ENCODE measurements at places on chromosomes 6 and 20.
A peak's percentile ranks its signal among the peaks of the same experiment; 100 is the strongest.

DNA sequence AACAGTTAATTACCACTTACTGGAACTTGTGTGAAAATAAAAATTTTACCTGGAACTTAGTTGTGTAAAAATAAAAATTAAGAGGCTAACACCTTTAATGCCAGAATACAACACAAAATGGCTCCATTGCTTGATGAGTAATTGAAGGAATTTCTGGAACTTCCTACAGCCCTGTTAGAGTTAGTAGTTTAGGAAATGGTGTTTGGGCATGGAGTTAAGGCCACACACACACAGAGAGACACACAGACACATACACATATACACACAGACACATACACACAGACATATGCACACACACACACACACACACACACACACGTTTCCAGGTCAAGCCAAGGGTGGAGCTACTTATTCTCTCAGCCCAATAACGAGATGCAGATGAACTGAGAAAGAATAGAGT, 20.6 kb upstream of the CST3 start:
- DNase-seq = no peak

GRCh38 chr20:17295151-17295726, 68.4 kb downstream of the PCSK2 start:
- no peak for DNase-seq

DNA sequence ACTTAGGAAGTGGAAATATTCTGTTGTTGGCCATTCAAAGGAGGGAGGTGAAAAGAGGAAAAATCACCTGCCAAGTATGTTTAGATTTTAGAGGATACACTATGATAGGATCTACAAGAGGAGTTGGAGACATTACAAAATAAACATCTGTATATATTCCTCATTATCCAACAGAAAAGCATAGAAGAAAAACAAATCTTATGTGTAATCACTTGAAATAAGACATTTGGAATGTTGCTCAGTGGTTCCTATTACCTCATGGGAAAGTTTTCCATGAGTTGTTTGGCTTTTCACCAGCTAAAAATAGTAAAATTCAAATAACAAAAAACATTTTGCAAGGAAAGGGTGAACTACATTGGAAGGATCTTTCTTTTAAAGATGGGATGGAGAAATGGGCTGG, 76.7 kb upstream of the CARMIL1 start:
- DNase-seq = no peak

DNA sequence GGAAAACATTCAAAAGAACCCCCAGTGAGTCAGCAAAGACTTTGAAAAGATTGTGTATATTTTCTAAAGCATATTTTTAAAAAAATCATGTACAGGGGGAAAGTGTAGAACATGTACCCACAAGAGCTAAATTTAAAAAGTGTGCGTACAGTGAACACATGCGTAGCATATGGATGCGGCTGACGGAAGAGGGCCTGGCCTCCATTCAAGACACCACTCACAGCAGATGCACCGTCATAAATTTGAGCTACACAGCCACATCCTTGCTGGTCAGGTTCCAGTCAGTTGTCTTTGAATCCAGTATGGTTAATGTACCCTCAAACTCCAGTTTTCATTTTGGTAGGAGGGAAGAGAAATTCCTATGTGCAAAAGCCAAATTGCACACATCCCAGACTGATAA, 54.3 kb upstream of the SPACA1 start:
- no peak for DNase-seq

- peak; percentile 75 for DNase-seq
Measured at GRCh38 chr6:17987697-17988421, 424 bp upstream of the KIF13A start.

- DNase-seq = no peak
Measured at GRCh38 chr20:63697357-63697867, 960 bp downstream of the TNFRSF6B start.

- DNase-seq = no peak
Measured at GRCh38 chr6:149332602-149333265, 15.2 kb downstream of the TAB2 start.

- DNase-seq = no peak
Measured at GRCh38 chr20:9353916-9354276, 160.5 kb upstream of the LAMP5 start.

GRCh38 chr6:134240665-134241431, 77.1 kb downstream of the SGK1 start:
- DNase-seq = no peak

- DNase-seq = no peak
Measured at GRCh38 chr6:25537349-25538018, 114.5 kb upstream of the SCGN start.

DNA sequence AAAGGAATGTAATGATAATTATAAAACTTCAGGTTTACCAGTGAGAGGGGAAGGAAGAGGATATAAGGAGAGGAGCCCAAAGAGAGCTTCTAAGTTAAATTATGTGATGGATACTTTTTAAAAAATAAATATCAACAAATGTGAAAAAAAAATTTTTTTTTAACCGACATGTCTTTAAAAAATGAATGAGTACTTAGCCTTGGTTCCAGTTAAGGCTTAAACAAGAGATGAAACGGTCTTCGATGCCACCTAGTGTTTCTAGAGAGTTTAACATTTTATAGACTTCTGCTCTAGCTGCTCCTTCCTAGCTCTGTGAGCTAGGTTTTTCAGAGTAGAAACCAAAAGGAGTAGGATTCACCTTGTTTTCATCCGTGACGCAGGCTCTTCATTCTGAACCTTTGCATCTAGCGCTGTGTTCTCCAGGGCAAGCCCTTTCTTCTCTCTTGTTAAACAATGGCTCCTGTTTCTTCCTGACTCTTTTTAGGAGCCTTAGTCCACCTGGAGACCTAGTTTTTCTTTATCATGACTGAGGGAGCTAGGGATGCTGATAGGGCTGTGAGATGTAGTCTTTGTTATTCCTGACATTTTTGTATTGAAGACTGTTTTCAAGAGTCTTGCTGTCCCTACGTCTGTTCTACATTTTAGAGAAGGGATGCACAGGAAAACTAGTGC, 42.4 kb upstream of the GNRH2 start:
- DNase-seq = peak; percentile 35

GRCh38 chr6:45494416-45495135, 116.8 kb upstream of the SUPT3H start:
- no peak for DNase-seq

- DNase-seq = no peak
Measured at GRCh38 chr6:167453082-167453446, 128.2 kb downstream of the TTLL2 start.

DNA sequence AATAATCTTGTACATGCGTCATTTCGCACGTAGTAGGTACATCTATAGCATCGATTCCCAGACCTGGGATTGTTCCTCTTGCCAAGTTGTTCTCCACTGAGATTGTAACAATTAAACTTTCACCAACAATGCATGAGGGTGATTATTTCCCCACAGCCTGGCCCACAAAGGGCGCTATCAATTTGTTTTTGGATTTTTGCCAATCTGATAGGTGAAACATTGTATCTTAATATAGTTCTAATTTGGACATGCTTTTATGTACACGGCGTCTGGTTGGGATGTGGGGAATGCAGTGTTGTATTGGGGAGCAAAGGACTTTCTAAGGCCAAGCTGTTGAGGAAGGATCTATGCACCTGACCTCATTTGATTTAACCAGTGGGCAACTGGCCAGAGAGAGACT, 59.5 kb downstream of the VEGFA start:
- DNase-seq = no peak

- DNase-seq = no peak
Measured at GRCh38 chr6:33205191-33206026, 954 bp downstream of the HSD17B8 start.

GRCh38 chr20:10605547-10606195, 68.1 kb downstream of the JAG1 start:
- DNase-seq = no peak

- no peak for DNase-seq
Measured at GRCh38 chr6:112362812-112363570, 15.9 kb downstream of the RFPL4B start.

- no peak for DNase-seq
Measured at GRCh38 chr20:6975311-6975710, 207.8 kb downstream of the BMP2 start.

DNA sequence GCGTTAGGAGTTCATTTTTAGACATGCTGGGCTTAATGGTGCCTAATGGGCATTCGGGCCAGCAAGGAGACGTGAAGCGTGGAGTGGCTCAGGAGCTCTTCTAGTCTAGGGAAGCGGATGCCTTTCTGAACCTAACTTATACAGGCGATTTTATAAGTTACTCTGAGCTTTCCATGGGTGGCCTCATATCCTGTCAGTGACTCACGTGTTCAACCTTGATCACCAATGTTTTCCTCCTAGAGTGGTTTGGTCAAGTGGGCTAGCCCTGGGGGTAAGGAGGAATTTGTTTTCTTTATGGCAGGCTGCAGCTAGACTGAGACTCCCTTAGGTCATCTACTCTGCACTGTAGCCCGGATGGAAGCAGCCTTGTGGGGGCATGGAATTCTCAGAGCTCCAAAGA, 52.1 kb downstream of the PLAGL1 start:
- no peak for DNase-seq

DNA sequence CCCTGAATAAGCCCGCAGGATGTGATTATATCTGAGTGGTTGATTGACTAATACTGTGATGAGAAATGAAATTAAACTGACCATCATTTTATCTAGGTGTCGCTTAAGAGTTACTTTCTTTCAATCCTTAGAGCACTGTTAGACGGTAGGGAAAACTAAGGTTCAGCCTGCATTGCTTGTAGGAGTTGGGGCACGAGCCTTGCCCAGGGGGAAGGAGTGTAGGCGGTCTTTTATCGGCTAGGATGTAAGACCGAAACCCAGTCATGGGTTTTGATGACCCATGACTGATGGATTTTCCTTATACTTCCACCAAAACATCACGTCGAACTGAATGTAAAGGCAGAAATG, 392 bp upstream of the TASP1 start:
- peak; percentile 21 for DNase-seq

DNA sequence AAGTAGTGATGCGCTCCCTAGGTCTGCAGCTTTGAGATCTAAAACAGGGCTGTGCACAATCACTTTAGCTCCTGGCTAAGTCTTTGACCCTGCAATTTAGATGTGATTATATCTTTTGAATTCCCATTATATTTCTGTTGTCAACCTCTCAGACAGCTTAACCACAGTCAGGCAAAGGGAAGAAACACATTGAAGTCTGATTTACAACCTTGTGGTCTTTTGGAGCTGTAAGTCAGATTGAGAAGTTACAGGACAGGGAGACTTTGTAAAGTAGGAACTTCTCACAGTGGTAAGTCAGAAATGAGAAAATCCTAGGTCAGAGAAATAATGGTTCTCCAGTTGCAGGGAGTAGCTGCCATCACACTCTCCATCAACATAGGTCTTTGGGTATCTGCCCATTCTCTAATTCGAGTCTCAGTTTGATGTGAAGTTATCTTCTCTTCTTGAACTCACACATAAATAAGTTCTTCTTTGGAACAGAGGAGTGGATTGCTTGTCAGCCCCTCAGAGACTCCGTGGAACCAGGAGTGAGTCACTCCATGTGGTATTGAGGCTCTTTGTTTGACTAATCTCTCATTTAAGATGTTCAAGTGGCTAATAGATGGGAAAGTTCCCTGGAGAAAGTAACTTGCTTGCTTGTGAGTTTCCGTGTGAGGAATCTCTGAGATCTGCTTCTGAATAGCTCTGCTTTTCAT, 35.0 kb upstream of the SGK1 start:
- DNase-seq = no peak

DNA sequence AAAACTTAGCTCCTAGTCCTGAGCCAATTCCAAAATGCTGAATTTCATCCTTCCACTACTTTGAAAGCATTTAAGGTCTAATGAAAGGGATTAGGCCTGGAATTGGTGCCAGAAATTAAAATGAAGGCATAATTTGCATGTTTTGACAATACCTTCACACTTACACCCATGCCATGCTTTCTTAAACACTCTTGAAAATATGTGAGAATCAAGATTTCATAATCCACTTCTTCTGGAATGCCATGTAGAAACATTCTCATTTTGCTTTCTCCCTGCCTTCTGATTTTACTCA, 77.1 kb downstream of the ANKEF1 start:
- DNase-seq = no peak

- DNase-seq = no peak
Measured at GRCh38 chr6:102075539-102075938, 682.0 kb downstream of the GRIK2 start.

GRCh38 chr6:169955731-169956437, 204.5 kb downstream of the ERMARD start:
- no peak for DNase-seq

DNA sequence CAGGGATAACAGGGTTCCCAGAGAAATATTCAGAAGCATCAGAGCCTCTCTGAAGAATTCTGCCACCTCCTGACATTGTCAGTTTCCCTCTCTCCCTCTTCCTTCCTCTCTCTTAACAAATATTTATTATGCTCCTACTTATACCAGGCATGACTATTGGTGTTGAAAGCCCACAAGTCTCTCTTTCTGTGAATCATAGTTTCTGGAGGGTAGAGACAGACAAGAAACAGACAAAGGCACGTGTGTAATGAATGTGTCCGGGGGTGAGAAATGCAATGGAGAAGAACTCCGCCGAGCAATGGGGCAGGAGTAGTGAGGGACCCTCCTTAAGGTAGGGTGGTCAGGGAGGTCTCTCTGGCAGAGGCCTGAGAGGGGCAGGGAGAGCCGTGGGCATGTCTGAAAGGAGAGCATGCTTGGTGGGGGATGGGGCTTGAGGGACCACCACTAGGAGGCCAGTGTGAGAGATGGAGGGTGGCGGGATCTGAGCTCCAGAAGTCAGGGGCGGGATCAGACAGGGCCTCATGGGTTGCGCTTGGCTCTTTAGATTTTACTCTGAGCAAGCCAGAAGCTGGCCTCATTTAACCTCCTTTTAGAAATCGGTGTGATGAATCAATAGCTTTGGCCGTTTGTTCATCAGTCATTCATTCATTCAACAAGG, 57.3 kb downstream of the EYA2 start:
- no peak for DNase-seq

DNA sequence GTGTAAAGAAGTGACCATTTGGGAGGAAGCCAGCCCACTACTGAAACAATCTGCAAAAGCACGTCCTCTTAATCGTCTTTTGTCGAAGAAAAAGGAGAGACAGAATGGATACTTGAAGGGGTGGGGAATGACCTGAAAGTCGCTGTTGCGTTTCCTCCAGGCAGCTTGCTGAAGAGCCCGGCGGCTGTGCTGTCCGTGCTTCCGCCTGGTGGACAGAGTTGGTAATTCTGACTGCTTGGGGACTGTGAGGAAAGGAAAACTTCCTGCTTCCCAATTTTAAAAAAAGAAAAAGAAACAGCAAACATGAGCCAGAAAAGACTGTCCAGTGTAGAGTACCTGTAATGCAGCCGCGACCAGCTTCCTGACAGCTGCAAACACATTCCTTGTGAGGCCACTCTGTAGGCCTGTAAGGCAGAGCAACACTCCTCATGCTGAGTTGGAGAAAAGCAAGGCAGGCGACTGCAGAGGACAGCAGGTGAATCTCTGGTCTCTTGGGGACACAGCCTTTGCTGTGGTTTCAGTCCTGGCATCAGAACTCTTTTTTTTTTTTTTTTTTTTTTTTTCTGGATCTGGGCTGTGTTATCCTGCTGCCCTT, 251.1 kb upstream of the TBX18 start:
- peak; percentile 17 for DNase-seq

GRCh38 chr6:80633412-80633811, 526.9 kb downstream of the BCKDHB start:
- DNase-seq = no peak

- DNase-seq = no peak
Measured at GRCh38 chr6:100304575-100304974, 160.1 kb downstream of the SIM1 start.

- DNase-seq = no peak
Measured at GRCh38 chr6:121338956-121339355, 4.7 kb upstream of the TBC1D32 start.

Data from GM10248 (cell line).